CD4-positive, alpha-beta T cell treated with Interleukin-1 beta for 1 hour (primary cell): ENCODE measurements at places on chromosomes 6 and 20.

GRCh38 chr6:167221400-167222201 is 63.8 kb upstream of the GPR31 start:
- DNase-seq = no peak

DNA sequence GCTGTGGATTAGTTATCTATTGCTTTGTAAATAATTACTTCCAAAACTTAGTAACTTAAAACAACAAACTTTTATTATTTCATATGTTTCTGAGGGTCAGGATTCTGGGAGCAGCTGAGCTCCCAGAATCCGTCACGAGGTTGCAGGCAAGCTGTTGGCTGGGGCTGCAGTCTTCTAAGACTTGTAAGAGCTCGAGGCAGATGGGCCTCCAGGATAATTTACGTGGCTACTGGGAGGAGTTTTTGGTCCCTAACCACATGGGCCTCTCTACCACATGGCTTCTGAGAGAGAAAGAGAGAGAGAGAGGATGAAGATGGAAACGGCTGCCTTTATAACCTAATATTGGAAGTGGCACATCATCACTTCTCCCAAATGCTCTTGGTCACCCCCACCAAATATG is 64.9 kb upstream of the SULF2 start:
- no peak for DNase-seq

- no peak for DNase-seq
Measured at GRCh38 chr6:111173341-111173740, 86.0 kb downstream of the SLC16A10 start.

DNA sequence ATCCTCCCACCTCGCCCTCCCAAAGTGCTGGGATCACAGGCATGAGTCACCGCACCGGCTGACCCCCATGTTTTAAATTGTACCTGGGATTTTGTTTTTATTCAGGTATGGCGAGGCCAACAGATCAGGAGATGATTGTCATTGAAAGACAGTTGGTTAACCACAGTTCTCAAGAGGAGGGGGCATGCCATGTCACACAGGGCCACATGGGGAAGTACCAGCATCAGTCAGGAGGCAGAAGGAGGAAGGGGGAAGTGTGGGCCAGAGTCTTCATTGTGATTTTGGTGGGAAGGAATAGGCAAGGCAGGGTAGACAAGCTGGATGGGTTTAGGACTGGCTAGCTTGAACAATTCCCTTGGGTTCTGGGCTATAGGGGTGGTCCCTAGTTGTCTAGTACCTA is 9.9 kb upstream of the MMP9 start:
- peak; percentile 57 for DNase-seq

GRCh38 chr20:19832875-19833274 is 74.8 kb downstream of the RIN2 start:
- no peak for DNase-seq

GRCh38 chr6:27297484-27297856 is 14.6 kb downstream of the POM121L2 start:
- DNase-seq = no peak

GRCh38 chr6:31418251-31418650 is 14.9 kb downstream of the MICA start:
- DNase-seq = no peak

DNA sequence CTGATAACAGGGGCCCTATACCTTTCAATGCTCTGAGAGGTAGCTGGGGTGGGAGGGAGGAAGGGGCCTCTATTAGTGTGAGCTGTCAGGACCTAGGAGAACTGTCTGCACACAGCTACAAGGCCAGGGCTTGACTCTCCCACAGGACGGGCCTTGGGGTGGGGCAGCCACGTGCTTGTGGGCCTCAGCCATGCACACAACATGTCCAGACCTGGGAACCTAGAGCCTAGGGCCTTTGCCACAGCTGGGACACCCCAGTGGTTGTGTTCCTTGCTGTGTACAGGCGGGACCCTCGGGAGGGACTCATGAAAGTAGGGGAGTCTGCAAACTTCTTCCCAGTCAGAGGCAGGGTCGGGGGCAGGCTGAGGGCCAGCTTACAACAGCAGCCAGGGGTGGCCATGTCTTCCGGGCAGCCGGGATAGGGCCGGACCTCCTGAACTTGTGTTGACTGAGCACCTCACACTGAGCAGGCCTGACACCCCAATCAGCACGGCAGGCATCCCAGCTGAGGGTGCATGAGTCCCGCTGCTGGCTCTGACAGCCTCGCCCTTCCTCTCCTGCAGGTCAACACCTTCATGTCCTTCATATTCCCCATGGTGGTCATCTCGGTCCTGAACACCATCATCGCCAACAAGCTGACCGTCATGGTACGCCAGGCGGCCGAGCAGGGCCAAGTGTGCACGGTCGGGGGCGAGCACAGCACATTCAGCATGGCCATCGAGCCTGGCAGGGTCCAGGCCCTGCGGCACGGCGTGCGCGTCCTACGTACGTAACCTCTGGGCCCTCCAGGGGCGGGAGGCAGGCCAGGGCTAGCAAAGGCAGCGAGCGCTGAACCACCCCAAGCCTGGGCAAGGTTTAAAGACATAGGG is 41.9 kb upstream of the MRGBP start:
- no peak for DNase-seq

- DNase-seq = no peak
Measured at GRCh38 chr6:35089216-35089934, 51.8 kb downstream of the TCP11 start.

GRCh38 chr6:154500769-154501577 is 9.5 kb downstream of the CNKSR3 start:
- DNase-seq = no peak

GRCh38 chr6:93962566-93962965 is 543.2 kb upstream of the EPHA7 start:
- DNase-seq = no peak

DNA sequence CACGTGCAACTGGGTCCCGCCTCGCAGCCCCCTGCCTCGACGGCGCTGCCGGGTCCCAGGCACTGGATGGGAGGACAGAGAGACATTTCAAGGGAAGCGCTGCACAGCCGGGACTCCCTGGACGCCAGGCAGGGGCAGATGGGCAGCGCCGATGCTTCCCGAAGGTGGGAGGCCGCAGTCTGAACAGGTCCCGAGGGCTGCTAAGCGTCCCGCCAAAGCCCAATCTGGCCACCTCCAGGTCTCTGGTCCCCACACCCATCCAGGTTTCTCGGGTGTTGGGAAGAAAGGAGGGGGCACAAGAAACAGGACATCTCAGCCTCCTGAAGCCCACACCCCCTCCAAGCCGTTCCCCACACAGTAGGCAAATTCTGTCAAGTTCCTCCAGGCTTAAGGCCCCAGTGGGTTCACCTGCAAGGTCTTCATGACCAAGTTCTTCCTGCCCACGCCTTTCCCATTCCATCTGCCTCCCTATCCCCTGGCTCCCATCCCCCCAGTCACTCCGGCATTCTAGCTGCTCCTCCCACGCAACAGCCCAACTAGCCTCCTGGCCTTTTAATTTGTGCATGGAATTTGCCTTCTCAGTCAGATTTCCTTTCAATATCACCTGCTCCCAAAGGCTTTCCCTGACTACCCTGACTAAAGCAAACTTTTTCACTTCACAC is 5.4 kb upstream of the CPXM1 start:
- no peak for DNase-seq

- no peak for DNase-seq
Measured at GRCh38 chr6:141401168-141401567, 731.6 kb upstream of the GJE1 start.

- no peak for DNase-seq
Measured at GRCh38 chr6:81933608-81934051, 181.1 kb upstream of the TENT5A start.

- DNase-seq = no peak
Measured at GRCh38 chr20:42855896-42856295, 333.8 kb downstream of the PTPRT start.

- DNase-seq = no peak
Measured at GRCh38 chr6:28953585-28954258, 29.9 kb upstream of the TRIM27 start.

- no peak for DNase-seq
Measured at GRCh38 chr6:21149470-21149869, 444.1 kb upstream of the SOX4 start.

DNA sequence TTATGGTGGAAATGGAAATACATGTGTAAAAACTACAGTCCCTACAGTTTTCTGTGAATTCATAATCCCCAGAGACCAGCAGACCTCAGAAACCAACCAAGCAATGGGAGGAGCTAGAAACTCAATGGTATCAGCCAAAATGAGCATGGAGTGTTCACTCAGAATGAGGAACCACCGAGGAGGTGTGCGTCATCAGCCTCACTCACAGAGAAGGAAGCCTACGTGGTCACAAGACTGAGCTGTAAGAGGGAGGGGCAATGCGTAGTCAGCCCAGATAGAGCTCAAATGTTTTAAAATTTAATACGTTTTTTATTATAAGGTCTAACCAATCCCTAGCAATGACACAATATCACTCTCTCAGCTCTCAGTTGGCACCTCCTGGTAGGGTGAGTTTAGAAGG is 17.4 kb downstream of the MYLK4 start:
- DNase-seq = peak; percentile 33

GRCh38 chr6:132937466-132937906 is 123.1 kb downstream of the RPS12 start:
- no peak for DNase-seq

- DNase-seq = no peak
Measured at GRCh38 chr6:56911847-56912246, 43.1 kb upstream of the BEND6 start.
